ENCODE measurements at places on chromosomes 11 and 22. TPM values are rescaled to one million over a fixed set of nuclear protein-coding genes. Genes with fewer than 3 reads are reported as not detected.
A peak's percentile ranks its signal among the peaks of the same experiment; 100 is the strongest.

GRCh38 chr11:117705866-117706265, 91.2 kb downstream of the DSCAML1 start:
- ATAC-seq: no peak

- no peak for ATAC-seq
Observed at GRCh38 chr11:20368438-20368837, 4.9 kb downstream of the HTATIP2 start.

DNA sequence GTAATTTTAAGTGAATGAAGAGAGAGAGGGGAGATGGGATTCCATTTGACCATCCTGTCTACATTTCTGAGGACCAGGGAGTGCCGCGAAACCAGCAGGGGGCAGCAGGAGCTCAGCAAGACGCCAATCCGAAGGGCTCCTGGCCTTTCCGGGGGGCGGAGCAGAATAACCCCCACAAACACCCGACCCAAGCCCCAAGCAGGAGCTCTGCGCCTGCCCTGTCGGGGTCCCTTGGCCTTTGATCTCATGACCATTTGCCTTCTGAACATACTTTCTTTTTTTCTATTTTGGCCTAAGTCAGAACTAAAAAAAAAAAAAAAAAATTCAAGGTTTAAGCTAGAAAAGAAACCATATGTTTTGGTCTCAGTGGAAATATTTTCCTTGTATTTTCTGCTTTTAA, 21.9 kb upstream of the SCN2B start:
- peak; percentile 70 for ATAC-seq

Gene EI24
- 56.5 TPM for total RNA-seq

Gene FIBIN
- total RNA-seq: 14.7 TPM

DNA sequence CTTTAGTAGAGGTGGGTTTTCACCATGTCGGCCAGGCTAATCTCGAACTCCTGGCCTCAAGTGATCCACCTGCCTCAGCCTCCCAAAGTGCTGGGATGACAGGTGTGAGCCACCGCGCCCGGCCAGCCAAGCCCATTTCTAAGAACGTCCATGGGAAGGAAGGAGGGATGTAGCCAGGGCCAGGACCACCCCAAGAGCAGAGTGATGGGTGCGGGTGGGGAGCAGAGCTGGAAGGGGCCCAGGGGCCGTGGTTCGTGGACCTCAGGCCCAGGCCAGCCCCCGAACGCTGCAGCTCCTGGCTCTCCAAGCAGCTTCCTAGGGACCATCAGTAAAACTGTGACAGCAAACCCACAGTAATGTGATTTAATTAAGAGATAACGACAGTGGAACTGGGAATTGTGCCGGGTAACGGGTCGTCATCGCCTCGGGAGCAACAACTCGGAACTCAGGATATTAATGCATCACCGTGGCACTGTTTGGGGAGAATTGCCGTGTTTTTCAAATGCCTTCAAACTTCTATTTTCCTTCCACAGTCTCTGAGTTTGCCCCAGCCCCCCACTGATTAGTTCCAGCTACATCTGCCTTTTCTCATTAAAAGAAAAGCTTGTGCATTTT, 74.3 kb downstream of the BRD1 start:
- ATAC-seq: no peak

Gene FJX1
- total RNA-seq: 5.9 TPM

DNA sequence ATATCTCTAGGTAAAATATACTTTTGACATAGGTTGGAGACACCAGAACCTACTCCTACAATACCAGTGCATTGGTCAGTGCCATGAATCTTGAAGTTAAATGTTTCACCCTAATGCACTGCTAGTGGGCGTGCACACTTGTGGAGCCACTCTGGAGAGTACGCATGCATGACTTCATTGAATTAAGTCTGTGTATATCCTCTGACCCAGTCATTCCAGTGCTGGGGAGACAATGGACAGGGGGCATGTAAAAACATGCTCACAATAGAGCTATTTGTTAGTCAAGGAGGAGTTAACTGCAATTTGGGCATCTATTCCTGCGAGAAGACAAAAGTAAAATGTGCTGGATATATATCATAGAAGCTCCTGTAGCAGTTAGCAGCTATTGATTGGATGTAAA, 335.4 kb upstream of the NCAM1 start:
- ATAC-seq: peak; percentile 78

Gene CD81
- 52.4 TPM for total RNA-seq

- no peak for ATAC-seq
Observed at GRCh38 chr11:69123593-69124545, 31.9 kb upstream of the SMIM38 start.
